ENCODE measurements at places on chromosomes 4 and X. TPM values are rescaled to one million over a fixed set of nuclear protein-coding genes. Genes with fewer than 3 reads are reported as not detected.

- no peak overlapping the region for H3K4me3 ChIP-seq
- peak overlapping the region; percentile 70 for H3K27ac ChIP-seq
- H3K27me3 ChIP-seq: no peaks in the 10 kb centered on the region
- DNase-seq: no peak
- no peaks in the 10 kb centered on the region for H3K36me3 ChIP-seq
Observed at GRCh38 chr4:8198206-8198905, 734 bp upstream of the SH3TC1 start.

DNA sequence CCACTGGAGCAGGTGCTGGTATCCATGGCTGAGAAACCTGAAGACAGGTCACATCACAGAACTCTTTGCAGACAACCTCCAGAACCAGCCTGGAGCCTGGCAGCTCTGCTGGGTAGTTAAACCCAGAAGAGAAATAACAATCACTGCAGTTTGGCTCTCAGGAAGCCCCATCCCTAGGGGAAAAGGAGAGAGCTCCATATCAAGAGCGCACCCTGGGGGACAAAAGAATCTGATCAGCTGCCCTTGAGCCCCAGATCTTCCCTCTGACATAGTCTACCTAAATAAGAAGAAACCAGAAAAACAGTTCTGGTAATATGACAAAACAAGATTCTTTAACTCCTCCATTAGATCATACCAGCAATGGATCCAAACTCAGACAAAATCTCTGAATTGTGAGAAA, 823.2 kb upstream of the FRG1 start:
- H3K36me3 ChIP-seq: no peaks in the 10 kb centered on the region
- H3K27me3 ChIP-seq: no peaks in the 10 kb centered on the region
- H3K4me1 ChIP-seq: no peaks in the 10 kb centered on the region
- H3K27ac ChIP-seq: no peak overlapping the region
- H3K4me3 ChIP-seq: no peak overlapping the region

GRCh38 chrX:18390941-18391538, 34.4 kb upstream of the CDKL5 start:
- DNase-seq: peak; percentile 39
- H3K4me3 ChIP-seq: no peak overlapping the region
- no peak overlapping the region for H3K27ac ChIP-seq
- no peaks in the 10 kb centered on the region for H3K27me3 ChIP-seq
- no peaks in the 10 kb centered on the region for H3K4me1 ChIP-seq

DNA sequence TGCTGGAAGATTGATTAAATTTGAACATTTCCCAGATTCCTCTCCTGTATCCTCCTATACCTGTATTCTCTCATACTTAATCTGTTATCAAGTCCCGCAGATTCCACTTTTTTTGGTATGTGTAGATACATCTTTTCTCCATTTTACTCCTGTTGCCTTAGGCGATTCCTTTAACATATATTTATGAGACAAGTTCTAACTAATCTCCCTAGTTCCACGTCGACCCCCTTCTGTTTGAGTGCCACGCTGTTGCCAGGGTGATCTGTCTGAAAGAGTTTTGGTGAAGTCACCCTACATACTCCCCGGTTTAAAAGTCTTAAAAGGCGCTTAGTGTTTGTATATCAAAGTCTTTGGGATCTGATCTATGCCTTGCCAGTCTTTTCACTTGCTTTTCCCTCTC, 2.4 kb downstream of the HNRNPH2 start:
- DNase-seq: no peak
- H3K36me3 ChIP-seq: no peaks in the 10 kb centered on the region
- H3K27ac ChIP-seq: no peak overlapping the region
- H3K4me3 ChIP-seq: peak overlapping the region; percentile 69

Gene NUP62CL
- polyA plus RNA-seq: 0.91 TPM

Gene ARHGAP4
- 25.1 TPM for polyA plus RNA-seq

DNA sequence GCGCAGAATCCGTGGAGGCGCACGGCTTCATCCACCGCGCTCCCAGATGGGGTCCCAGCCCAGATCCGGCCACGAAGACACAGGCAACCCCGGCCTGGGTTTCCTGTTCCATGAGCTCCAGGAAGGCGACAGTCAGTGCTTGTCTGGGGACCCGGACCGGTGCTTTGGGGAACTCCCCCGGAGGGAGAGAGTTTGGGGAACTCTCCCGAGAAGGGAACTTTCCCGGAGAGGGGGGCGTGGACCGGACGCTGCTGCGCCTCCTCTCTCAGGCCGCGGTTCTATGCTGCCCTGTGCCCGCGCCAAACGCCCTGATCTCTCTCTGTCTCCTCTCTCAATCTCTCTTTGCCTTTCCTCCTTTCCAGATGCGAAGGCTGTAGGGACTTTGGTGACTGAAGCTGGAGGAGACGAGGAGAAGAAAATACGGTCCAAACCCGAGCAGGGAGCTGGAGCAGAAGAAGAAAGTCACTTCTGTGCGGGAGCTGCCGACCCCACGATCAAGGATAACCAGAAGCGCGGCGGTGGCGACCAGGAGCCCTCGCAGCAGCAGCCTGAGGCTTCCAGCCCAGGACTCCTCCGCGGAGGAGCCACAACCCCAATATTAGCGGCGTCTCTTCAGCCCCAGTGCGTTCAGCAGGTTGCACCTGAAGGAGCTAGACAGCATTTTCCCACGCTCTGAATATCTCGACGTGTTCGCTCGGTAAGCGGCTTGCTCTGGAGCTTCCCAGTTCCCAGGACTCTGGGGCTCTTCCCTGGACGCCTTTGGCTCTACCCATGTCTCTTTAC, 47.6 kb upstream of the NKAP start:
- H3K36me3 ChIP-seq: no peaks in the 10 kb centered on the region
- H3K4me3 ChIP-seq: no peak overlapping the region
- no peak for DNase-seq
- H3K4me1 ChIP-seq: no peaks in the 10 kb centered on the region

Gene MGAT4D
- not detected for polyA plus RNA-seq

- H3K27me3 ChIP-seq: no peaks in the 10 kb centered on the region
- H3K4me3 ChIP-seq: no peak overlapping the region
- DNase-seq: no peak
- H3K27ac ChIP-seq: no peak overlapping the region
- no peaks in the 10 kb centered on the region for H3K4me1 ChIP-seq
Observed at GRCh38 chr4:69894186-69894585, 34.2 kb upstream of the SULT1E1 start.

Gene CDX4
- polyA plus RNA-seq: not detected

GRCh38 chr4:39714166-39714565, 16.2 kb downstream of the UBE2K start:
- no peaks in the 10 kb centered on the region for H3K36me3 ChIP-seq
- no peak overlapping the region for H3K27ac ChIP-seq
- no peaks in the 10 kb centered on the region for H3K27me3 ChIP-seq
- peaks cover 11% of the 10 kb centered on the region for H3K4me1 ChIP-seq

- no peak for DNase-seq
- no peaks in the 10 kb centered on the region for H3K36me3 ChIP-seq
Observed at GRCh38 chr4:123952530-123953274, 556.1 kb downstream of the SPRY1 start.

DNA sequence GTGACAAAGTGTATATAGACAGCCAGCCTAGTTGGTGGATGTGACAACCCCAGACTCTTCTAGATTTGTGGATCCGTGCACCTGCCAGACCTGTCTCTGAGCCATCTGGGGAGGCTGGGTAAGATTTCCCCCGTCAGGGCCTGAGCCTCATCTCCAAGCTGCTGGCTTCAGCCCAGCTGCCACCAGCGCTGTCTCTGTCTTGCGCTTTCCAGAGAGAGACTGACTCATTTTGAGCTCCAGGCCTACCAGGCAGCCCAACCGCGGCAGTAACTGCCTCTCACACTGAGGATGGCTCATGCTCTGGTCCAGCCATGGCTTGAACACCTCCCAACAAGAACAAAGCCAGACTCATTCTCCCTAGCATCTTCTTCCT, 26.4 kb downstream of the NOP14 start:
- H3K36me3 ChIP-seq: peaks cover 30% of the 10 kb centered on the region
- no peak overlapping the region for H3K4me3 ChIP-seq
- peaks cover 32% of the 10 kb centered on the region for H3K4me1 ChIP-seq
- no peaks in the 10 kb centered on the region for H3K27me3 ChIP-seq
- no peak for DNase-seq

DNA sequence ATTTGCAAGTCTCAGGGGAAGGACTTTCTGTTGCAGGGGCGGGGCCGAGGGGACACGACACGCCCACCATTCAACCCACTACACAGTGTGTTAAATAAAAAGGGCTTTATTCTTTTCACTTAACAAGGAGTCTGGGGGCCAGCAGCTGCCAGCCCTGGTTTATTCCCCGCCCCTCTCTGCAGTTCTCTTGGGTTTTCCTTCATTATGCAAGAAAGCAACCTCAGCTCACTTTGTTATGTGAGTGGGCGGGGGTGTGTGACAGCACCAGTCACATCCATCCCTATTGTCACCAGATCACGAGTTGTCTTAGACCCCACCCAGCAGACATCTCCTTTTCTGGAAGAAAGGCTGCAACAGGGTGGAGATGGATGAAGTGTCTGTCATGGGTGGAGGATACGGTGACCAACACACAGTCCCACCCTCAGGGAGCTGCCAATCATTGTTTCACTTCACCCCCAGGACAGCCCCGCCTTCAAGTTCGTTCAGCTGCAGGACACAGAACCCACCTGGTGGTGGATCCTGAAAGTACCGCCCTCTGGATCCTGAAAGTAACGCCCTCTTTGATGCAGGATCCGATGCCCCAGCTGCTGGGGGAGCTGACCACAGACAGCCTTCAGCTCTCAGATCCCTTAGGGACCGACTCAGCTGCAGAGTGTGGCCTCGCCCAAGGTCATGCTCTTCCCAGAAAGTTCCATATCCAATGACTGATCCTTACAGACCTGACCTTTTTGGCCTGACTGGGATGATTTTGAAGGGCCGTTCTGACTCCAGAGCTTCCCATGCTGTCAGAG, 79.6 kb downstream of the SMIM20 start:
- H3K36me3 ChIP-seq: no peaks in the 10 kb centered on the region
- no peak overlapping the region for H3K4me3 ChIP-seq
- H3K27ac ChIP-seq: no peak overlapping the region
- peak; percentile 33 for DNase-seq
- no peaks in the 10 kb centered on the region for H3K4me1 ChIP-seq

Gene SH3D19
- polyA plus RNA-seq: 60.4 TPM

Gene AVPR2
- 4.0 TPM for polyA plus RNA-seq

DNA sequence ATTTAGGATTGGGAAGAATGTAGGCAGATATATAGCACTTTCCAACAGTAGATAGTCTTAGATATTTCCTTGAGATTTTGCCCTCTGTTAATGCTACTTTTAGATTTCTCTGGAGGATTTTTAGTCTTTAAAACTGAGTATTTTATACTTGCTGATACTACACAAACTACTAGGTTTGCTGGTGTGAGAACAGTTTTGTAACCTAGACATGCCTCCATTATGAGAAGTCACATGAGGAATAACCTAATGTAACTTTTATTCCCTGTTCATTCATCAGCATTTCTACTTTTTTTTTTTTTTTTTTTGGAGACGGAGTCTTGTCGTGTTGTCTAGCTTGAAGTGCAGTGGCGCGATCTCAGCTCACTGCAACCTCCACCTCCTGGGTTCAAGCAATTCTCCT, 137.2 kb downstream of the RAPGEF2 start:
- peak overlapping the region; percentile 14 for H3K27ac ChIP-seq
- no peaks in the 10 kb centered on the region for H3K36me3 ChIP-seq
- no peak overlapping the region for H3K4me3 ChIP-seq
- no peak for DNase-seq

GRCh38 chrX:153547195-153547594, 29.8 kb downstream of the ATP2B3 start:
- no peak overlapping the region for H3K4me3 ChIP-seq
- H3K36me3 ChIP-seq: no peaks in the 10 kb centered on the region
- DNase-seq: no peak
- no peak overlapping the region for H3K27ac ChIP-seq
- H3K27me3 ChIP-seq: no peaks in the 10 kb centered on the region

Gene ENPEP
- polyA plus RNA-seq: 4.4 TPM

- H3K4me1 ChIP-seq: no peaks in the 10 kb centered on the region
- H3K4me3 ChIP-seq: no peak overlapping the region
- no peaks in the 10 kb centered on the region for H3K36me3 ChIP-seq
- H3K27me3 ChIP-seq: no peaks in the 10 kb centered on the region
- no peak overlapping the region for H3K27ac ChIP-seq
Observed at GRCh38 chrX:105150557-105150956, 69.9 kb downstream of the TEX13A start.

DNA sequence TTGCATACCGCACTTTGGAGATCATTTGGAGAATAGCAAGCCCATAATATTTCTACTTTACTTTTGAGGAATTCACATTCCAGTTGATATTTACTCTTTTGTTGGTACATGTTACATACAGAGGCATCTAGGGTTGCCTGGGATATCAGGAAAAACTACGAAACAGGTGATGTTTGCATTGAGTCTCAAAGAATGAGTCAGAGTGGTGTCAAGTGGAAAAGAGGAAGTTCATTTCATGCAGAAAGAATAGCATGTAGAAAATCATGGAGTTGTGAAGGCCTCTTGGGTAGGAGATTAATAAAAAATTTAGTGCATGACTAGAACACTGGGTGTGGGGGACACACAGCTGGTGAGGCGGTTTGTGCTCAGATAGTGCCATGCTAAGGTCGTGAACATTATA, 33.5 kb upstream of the ELOVL6 start:
- no peaks in the 10 kb centered on the region for H3K4me1 ChIP-seq
- no peak for DNase-seq
- no peaks in the 10 kb centered on the region for H3K27me3 ChIP-seq
- H3K27ac ChIP-seq: no peak overlapping the region
- H3K36me3 ChIP-seq: no peaks in the 10 kb centered on the region
- no peak overlapping the region for H3K4me3 ChIP-seq

Gene ZDHHC15
- polyA plus RNA-seq: 1.2 TPM

DNA sequence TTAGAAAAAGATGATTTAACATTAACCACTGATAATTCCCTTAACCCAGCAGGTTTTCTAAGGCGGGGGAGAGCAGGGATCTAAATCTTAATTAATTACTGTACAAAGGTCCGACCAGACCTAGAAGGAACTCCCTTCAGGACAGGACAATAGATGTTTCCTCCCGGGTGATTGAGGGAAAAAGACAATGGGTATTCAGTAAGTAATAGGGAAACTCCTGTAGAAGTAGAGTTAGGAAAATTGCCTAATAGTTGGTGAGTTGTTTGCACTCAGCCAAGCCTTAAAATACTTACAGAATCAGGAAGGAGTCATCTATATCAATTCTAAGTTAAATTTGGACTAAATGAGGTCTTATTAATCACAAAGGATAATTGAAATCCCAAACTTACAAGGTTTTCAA, 5.8 kb upstream of the SRD5A3 start:
- H3K27ac ChIP-seq: no peak overlapping the region
- H3K4me1 ChIP-seq: no peaks in the 10 kb centered on the region
- no peaks in the 10 kb centered on the region for H3K27me3 ChIP-seq
- no peaks in the 10 kb centered on the region for H3K36me3 ChIP-seq
- H3K4me3 ChIP-seq: no peak overlapping the region
